ENCODE measurements at places on chromosomes 16 and 17.

DNA sequence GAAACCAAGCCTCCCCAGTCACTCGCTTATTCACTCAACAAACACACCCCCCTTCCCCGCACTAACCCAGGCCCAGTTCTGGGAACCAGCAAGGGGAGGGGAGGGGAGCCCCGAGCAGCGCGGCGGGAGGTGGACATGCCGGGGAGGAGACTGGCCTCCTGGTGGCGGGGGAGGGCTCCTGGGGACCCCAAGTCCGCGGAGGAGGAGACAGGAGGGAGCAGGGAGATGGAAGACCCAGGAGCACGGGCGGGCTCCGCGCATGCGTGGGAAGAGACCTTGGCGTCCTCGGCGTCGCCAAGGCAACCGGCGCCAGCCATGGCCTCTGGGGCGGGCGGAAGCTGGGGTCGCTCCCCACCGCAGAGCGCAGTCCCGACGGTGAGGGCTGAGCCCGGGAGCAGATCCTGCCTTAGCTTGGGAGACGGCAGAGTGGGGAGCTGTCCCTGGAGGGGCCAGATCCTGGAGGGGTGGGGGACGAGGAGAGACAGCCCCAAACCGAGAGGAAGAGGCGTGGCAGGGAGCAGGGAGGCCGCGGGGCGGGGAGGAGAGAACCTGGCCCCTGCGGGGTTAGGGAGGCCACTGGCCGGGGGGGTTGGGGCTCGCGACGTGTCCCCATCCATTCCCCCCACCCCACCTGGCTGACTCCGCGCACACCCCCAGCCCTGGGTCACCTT is at the start of gene PRR29:
Gene PRR29 (plus strand): TSS at position 302 of the 671 bp plus-strand sequence. CDS start 14 bp downstream, at position 316.
- peak; percentile 59 for DNase-seq

DNA sequence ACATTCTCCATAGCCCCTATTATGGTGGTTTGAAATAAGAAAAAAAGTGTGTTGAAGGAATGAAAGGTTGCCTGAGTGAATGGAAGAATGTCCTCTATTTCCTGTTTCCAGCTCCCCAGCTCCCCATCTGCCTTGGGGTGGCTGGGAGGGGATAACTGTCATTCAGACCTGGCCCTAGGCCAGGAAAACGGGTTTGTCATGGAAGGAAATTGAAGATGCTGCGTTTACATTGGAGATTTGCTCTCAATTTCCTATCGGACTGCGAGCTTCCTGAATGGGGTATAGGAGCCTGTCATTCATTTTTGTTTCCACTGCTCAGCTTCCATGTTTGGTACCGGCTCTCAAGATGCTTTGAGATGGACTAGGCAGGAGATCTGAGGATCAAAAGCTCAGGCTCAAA is 2.2 kb upstream of the FZD2 start:
- DNase-seq = no peak

DNA sequence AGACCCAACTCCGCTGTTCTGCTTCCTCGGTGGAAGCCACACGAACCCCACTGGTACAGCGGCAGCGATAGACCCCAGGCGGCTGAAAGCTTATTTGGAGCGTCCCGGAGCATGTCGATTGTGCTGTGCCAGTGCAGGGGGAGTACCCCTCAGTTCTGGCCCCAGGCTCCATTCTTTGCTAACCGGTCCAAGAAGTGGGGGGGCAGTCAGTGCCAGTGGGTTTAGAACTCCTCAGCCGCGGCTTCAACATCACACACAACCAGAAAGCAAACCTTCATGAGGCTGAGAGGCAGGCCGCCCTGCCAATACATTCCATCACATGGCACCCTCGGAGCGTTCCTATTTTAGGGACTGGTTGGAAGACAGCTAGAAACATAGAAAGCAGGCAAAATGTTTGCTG is 1.7 kb upstream of the MNT start:
- no peak for DNase-seq

- peak; percentile 62 for DNase-seq
Observed at GRCh38 chr17:17877529-17878358, 41.0 kb upstream of the SREBF1 start.

GRCh38 chr16:67384778-67385510 is 8.4 kb downstream of the TPPP3 start:
- DNase-seq = no peak

DNA sequence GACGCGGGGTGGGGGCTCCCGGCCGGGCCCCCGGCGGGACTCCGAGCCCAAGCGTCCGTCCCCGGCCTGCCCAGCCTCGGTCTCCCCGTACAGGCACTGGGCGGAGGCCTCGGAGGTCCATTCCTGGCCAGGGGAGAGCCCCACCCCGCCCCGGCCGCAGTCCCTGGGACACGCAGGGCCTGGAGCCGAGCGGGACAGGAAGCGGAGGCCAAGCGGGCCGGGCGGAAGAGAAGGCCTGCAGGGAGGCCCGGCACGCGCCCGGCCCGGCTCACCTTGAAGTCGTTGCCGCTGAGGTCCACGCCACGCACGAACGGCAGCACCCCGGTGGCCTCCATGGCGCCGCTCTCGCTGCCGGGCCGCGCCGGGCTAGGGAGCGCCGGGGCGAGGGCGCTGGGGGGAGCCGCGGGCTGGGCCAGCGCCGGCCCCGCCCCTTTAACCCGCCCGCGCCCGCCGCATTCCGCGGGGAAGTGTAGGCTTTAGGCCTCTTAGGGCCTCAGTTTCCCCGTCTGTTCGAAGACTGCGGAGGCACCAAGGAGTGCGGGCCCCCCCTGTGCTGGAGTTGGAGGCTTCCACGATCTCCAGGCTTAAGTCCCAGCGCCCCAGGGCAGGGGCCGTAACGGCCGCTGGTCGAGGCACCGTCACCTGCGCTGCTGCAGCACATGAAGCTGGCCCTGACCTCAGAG is at the start of gene FLII:
Gene FLII (minus strand): TSS at position 383 of the 683 bp plus-strand sequence. CDS start 48 bp downstream, at position 335.
- DNase-seq = no peak

GRCh38 chr16:50666658-50667496 is 14.2 kb downstream of the SNX20 start:
- DNase-seq = no peak

DNA sequence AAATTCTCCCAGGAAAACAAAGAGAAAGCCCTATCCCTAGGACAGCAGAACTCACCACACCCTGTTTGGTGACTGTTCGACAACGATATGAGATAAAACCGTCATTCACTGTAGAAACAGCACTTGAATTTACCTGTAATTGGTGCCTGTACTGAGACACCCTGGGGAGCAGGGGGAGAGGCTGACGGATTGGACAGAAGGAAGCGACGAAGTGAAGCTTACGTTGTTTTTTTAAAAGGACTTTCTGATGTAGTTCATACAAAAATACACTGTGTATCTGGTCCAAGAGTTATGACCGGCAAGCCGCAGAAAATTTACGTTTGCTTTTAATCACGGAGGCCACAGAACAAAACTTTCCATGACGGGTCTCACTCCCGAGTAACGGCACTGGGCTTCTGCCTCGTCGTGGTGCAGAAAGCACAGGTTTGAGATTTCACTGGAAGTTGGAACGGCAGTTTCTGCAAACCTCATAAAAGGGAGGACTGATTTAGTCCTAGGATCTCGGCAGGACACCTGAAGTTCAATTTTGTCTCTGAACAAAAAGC is 9.7 kb downstream of the NXN start:
- DNase-seq = no peak

DNA sequence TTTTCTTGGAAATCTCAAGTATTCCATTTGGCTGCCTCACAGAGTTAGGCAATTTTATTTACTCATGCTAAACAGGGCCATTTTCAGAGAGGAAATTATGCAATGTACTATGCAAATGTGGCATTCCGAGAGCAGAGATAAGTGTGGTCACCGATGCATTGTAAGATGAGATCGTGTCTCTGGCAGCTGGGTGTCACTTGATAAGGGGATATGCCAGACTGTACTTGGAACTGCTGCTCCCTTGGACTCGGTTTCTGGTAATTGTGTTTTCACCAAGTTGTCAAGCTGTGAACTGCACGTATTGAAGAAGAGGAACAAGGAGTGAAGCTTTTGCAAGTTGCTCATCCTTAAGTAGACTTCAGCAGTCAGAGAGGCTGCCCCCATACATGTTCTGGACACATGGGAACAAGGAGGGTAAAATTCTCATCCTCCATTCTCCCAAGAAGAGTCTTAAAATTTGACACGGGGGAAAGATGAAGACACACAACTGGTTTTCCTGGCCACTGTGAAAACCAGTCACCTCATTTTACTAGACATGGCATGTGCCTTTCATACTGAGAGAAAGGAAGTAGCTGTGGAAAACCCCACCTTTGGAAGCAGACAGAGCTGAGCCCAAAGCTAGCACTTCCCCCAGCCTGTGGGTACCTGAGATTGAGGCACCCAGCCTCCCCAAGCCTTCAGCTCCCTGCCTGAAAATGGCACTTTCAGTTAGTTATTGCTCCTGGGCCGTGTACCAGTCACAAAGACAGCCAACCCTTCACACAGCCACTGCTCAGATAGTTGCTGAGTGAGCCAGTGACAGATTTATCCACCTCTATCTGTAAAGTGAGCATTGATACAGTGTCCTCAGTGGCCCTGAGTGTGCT is 150.7 kb downstream of the SOCS1 start:
- no peak for DNase-seq

DNA sequence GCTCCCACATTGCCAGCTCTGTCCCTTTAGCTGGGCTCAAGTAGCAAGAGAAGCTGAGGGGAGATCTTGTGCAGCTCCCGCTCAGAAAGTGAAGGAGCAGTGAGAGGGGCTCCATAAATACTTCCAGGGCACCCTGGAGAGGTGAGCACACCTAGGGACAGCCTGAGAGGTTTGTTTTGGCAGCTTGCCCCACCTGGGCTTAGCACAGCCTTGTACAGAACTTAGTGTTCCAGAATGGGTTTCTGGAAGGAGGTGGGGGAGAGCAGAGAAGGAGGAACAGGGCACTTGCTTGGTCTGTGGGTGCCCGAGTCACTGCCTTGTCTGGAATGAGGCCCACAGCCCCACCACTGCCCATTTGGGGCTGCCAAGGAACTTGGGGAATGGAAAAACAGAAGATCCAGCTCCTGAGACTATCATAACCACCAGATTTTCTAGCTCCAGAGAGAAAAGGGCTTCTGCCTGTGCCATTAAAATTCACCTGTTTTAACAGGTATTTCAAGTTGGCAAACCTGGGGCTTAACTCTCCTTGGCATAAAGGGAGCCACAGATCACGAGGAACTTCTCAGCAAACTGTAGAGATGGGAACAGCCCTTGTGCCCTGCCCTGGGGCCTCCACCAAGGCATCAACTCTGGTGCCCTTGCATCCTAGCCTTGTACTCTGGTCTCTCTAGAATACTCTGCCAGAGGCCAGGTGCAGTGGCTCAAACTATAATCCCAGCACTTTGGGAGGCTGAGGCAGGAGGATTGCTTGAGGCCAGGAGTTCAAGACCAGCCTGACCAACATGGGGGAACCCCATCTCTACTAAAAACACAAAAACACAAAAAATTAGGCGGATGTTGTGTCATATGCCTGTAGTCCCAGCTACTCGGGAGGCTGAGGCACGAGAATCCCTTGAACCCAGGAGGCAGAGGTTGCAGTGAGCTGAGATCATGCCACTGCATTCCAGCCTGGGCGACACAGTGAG is 1.9 kb downstream of the PRR15L start:
- DNase-seq = peak; percentile 13

GRCh38 chr16:47712276-47713224 is 251.4 kb downstream of the PHKB start:
- DNase-seq = no peak

GRCh38 chr17:20073055-20073979 is 64.2 kb downstream of the SPECC1 start:
- DNase-seq = no peak

GRCh38 chr16:23608194-23608593 is 12.1 kb upstream of the NDUFAB1 start:
- DNase-seq = no peak

Measured in NCI-H187 (cell line).